Tongue (tissue), 3 donors: ENCODE measurements at places on chromosomes 7 and 10. TPM values are rescaled to one million over a fixed set of nuclear protein-coding genes. Genes with fewer than 3 reads are reported as not detected.

DNA sequence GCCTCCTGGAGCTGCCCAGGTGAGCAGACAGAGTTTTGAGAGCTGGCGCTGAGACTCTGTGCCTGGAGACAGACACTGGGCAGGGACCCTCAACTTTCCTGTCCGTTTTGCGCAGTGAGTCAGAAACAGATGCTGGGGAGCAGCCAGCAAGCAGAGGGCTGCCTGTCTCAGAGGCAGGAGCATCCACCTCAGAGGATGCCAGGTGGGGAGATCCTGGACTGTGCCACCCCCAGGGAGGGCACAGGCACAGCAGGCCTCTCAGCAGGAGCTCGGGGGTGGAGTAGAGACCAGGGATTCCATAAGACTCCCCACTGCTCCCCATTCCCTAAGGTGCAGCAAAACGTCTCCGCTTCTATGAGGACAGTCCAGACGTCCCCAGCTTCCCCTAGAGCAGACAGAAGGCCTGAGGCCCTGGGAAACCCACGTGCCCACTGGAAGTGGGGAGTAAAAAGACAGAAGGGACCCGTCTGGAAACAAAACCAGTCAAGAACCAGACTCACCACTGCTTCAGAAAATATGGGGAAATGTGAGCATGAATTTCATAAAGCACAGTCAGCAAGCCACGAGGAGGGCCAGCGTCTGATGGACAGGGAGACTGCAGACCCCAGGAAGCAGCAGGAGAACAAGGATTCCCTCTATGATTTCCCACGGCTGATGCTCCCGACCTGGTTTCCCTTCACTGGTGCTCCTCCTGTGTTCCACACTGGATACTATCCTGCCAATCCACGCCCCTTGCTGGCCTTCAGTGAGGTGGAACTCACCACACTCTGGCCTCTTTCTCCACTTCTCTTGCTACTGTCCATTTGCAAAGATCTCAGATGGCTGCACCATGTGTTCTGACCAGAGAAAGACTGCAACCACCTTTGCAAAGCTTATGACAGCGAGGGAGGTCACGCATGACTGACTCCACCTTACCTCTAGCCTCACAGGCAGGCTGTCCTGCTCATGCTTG lies 151.3 kb upstream of the FAM20C start:
- no peak for DNase-seq

DNA sequence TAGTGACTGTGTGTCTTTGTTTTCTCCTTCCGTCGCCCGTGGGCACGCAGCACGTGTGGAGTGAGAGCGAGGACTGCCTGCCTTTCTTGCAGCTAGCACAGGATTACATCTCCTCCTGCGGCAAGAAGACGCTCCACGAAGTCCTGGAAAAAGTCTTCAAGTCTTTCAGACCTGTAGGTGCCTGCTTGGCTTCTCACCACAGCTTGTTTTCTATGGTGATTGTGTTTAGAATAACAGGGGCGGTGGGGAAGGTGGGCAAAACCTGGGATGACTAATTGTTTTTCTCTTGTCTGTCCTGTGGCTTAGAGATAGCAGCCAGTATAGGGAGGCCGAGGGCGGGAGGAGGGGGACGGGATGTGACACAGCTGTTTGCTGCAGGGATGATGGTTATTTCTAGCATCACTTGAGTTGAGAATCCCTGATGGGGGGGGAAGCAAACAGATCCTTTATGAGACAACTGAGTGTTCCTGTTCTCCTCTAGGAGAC lies 11.4 kb downstream of the MTURN start:
- DNase-seq = peak; percentile 82

DNA sequence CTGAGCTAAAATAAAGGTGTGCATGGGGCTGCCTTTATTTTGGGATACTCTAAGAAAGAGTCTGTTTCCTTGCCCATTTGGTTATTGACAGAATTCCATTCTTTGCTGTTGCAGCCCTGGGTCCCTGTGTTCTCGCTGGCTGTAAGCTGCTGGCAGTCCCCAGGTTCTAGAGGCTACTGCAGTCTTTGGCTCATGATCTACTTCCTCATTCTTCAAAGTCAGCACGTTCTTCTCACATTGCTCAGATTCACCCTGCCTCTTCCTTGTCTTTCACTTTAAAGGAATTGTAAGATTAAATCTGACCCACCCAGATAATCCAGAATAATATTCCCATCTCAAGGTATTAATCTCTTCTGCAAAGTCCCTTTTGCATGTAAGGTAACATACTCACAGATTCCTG lies 620.3 kb downstream of the CCSER2 start:
- no peak for DNase-seq

Gene XPNPEP1
- 68.7 TPM for total RNA-seq

Gene CRHR2
- 0.51 TPM for total RNA-seq
